ENCODE measurements at places on chromosomes 5 and 9. TPM values are rescaled to one million over a fixed set of nuclear protein-coding genes. Genes with fewer than 3 reads are reported as not detected.

GRCh38 chr9:35996358-35996970 lies 38.5 kb upstream of the OR2S2 start:
- no peak for DNase-seq

- DNase-seq = no peak
Observed at GRCh38 chr5:141904551-141904950, 19.1 kb upstream of the DELE1 start.

DNA sequence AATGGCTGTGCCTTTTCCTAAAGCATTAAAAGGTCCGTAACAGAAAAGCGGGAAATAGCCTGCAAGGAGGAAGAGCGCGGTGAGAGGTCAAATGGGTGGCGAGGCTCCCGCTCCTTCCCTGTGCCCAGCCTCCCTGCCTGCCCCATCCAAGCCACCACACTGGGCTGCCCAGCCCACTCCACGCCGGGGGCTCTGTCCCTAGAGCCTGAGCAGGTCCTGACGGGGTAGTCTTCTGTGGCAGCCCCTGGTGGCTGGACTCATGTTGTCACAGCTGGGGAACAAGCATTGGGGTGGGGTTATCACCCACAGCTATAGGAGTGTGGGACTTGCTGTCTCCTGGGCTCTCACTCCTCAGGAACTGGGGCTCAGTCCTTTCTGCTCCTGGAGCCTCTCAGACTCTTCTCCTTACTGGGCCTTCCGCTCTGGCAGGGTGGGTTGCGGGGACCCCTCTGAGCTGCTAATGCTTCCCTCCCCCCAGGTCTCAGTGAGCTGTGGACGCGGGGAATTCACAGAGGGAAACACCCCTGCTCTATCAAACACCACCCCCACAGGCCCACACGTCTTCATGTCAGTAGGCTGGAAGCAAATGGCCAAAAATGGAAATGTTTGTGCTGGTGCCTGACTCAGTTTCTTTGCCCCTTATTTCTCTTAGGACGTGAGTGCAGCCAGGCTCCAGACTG lies 152.4 kb upstream of the PHYKPL start:
- no peak for DNase-seq

GRCh38 chr9:132857616-132858342 lies 20.3 kb downstream of the AK8 start:
- no peak for DNase-seq

DNA sequence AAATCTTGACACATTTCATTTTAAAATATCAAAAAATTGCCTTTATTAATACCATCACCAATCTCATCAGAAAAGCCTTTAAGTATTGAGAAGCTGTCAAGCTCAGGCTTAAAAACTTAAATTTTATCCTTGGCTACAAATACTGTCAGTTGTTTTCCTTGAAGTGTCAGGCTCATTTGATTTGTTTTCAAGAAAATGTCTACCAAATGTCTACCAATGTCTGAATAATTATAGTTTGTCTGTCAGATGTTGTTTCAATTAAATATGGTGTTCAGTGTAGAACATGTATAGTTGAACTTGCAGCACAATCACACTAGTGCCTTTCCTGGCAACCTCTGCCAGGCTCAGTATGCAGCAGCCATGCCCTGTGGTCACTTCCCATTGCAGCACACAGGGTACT lies 455.2 kb upstream of the ADAMTS16 start:
- DNase-seq = no peak

GRCh38 chr9:13461414-13461991 lies 182.0 kb upstream of the MPDZ start:
- no peak for DNase-seq

GRCh38 chr9:92036756-92037155 lies 78.5 kb downstream of the SPTLC1 start:
- no peak for DNase-seq

The SEMA6A gene
- 0.61 TPM for total RNA-seq

GRCh38 chr5:79241535-79241979 lies 5.6 kb downstream of the JMY start:
- DNase-seq = no peak

DNA sequence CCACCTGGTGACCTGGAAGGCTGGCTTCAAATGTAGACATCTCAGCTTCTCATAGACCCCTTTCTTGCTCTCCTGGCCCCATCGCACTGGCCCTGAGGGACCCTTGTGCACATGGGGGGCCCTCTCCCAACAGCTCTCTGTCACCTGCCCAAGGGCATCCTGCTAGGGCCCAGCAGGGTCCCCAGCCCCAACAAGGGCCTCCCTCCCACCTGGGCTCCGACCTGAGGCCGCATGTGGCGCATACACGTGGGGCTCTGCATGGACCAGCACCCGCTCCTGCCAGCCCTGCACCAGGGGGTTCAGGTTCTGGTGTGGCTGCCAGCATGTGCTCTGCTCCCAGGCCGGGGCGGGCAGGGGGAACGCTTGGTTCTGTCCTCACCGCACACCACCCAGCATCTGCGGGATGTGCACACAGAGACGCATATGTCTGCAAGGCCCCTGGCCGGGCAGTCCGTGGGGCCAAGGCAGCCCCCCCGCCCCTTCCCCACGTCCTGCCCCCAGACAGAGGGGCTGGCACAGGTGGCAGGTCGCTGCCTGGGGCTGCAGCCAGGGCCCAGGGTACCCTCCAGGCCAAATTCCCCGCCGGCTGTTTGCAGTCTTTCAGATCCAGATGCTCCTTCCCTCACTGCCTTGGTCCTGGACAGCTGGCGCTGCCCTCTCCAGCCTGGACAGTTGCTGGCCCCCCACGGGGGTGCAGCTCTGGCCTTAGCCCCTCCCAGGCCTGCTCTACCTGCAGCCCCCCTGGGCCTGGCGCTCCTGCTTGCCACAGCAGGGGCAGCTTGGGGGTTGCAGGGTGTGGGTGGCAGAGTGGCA lies 17.9 kb upstream of the NRARP start:
- DNase-seq = peak; percentile 15

Measured in B cell (primary cell).